ENCODE measurements at places on chromosomes 4 and X.

DNA sequence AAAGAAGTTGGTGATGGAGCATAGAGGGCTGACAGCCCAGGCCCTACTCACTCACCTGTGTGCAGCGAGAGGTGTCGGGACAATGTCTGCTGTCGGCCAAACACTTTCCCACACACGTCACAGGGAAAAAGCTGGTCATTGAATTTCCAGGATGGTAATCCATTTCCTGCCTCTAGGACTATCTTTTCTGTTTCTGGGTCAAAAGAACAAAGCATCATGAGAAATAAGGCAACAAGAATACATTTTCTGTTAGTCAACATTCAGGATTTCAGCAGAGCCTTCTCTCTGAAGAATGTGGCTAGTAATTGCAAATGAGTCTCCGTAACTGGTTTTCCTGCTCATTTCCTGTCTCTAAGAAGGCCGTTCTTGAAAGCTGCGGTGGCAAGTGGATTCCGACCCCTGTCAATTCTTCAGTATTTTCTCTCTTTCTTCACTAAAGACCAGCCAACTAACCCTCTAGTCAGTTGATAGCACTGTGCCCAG lies 99.4 kb downstream of the C4orf51 start:
- peak; percentile 4 for DNase-seq

DNA sequence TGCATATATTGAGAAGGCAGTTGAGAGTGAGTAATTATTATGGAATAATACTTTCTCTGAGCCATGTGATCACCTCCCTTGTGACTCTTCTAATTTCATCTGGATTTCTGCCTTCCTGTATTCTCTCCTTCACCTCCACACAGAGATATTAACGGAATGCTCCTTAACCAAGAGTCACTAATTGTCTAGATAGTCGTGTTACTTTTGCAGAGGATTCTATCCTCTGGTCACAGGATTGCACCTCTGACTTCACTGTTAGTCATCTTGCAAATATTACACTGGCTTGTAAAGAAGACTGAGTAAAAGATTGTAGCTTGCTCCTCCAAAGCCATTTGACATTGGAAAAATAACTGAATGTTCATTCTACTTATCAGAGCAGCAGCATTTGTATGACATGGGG lies 160.9 kb downstream of the SH2D1A start:
- peak; percentile 34 for DNase-seq

DNA sequence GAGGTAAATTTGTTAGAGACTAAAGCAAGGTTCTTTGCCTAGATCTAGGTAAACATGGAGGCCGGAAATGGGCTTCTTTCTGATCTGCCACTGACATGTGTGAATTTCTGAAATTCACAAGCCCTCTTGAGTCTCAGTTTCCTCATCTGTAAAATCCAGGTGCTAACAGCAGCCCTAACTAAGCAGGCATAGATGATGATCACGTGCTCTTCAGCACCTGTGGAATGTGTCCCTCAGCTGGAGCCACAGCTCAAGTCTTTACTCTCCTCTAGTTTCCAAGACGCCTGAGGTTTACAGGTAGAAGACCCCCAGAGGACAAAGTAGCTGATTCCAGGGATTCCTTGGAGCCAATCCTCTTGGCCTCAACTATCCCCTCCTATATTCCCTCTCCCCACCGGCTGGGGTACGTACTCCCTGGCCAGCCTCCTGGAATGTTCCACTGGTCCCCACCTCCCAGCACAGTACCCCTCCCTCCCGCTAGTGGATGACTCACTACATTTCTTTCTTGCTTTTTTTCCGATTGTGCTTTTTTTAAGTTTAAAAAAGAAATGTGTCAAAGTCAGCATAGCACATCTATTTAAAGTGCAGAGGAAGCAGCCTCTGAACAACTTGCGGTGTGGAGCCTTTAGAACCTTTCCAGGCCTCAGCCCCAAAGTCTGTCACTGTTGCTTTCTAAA lies 98.4 kb downstream of the PHKA2 start:
- no peak for DNase-seq

- DNase-seq = no peak
Measured at GRCh38 chr4:38666766-38667084, 2.7 kb downstream of the KLF3 start.

DNA sequence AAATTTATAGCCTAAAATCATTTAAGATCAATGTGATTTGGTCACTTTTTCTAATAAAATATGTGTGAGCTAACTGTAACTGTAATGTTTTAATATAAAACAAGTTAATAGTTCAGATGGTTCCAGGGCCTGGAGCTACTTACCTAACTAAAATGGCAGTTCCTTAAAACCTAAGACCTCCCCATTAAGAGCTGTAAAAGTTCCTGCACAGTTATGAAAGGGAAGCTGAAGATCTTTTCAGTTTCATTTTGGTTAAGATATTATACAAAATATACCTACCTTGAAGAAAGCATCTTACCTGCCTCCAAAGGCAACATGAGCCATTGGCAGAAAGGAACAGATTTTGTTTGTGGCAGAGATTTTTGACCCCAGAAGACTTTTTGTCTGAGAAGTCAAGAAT lies 30.1 kb downstream of the HPF1 start:
- no peak for DNase-seq

GRCh38 chrX:77743720-77744119 lies 42.3 kb downstream of the ATRX start:
- DNase-seq = no peak

- no peak for DNase-seq
Measured at GRCh38 chr4:52588097-52588496, 71.0 kb downstream of the USP46 start.

DNA sequence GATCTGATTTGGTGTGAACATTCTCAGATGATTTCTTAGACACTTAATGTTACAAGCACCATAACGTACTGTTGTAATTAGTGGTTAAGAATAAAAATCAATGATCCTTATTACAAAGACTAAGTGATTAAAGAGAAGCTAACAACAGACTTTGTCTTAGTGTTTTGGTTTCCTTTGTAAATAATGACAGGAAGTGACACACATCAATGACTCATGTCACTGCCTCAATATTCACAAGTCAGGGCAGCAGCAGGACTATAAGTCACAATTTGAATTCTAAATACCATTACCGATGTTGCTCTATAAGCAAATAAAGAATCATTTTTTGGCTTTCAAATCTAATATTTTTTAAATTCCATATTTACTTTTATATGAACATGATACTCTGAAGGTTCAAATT lies 115.8 kb upstream of the FAT4 start:
- no peak for DNase-seq

GRCh38 chrX:68710870-68711576 lies 63.6 kb downstream of the STARD8 start:
- no peak for DNase-seq

GRCh38 chrX:145803508-145803907 lies 14.1 kb upstream of the SLITRK2 start:
- DNase-seq = no peak

- DNase-seq = no peak
Measured at GRCh38 chr4:17939054-17939453, 82.5 kb downstream of the LCORL start.

- DNase-seq = no peak
Measured at GRCh38 chrX:38400389-38400910, 48.0 kb downstream of the OTC start.

DNA sequence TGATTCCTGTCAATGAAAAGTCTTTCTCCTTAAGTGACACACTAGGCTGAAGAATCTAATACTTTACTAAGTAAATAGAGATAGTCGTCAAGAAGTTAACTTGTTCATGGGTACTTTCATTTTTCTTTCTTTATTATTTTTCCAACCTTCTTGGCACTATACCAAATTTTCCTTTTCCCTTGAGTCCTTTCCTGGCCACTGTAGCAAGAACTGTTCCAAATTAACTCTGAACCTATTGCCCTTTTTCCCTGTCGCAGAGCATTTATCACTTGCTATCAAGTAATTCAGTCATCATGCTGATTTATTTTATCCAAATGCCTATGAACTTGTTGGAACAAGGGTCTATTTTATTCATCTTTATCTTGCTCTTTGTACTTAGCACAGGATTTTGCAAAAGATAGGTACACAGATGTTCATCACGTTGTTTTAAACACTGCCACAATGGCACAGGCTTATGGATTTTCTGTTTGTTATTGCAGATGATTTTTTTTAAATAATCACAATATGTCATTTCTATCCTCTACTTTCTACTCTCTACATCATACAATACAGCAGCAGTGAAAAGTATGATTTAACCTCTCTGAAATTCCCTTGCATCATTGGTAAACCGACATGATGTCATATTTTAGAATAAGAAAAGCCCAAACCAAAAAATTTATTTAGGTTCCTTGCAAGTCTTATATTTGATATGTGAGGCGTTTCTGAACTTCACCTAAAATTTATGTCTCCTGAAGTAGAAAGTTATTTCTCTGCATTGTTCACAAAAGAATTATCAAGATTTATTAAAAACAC lies 2352.3 kb downstream of the PCDH7 start:
- DNase-seq = no peak

- no peak for DNase-seq
Measured at GRCh38 chr4:3387154-3387942, 54.4 kb upstream of the HGFAC start.

- DNase-seq = no peak
Measured at GRCh38 chr4:185623444-185624258, 88.3 kb upstream of the PDLIM3 start.

DNA sequence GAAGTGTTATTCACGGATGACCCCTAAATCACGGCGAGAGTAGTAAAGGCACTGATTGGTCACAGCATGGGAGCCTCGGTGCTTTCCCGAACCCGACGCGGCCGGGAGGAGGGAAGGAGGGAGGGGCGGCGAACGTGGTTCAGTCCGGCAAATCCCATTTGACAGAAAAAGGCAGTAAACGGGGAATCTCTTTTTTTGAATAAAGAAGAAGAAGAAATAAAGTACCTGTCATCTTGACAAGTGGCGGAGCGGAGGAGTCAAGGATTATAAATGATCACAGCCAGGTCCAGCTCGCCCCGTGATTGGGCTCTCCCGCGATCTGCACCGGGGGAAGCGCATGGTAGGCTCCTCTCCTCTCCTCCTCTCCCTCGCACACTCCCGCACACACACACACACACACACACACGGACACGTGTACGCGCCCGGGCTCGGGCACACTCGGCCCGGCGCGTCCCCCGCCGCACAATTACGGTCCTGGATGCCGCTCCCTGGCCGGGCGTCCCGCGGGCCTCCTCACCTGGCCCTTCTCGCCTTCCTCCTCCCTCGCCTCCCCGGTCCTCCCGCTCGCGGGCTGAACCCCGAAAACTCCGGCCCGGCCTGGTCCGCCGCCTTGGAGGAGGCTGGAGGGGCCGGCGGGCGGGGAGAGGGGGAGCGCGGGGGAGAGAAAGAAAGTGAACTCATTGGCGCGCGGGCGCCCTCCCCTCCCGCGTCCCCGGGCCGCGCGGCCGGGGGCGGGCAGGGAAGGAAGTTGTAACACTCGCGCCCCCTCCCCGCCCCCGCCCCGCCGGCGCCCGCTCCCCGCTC lies 99.2 kb upstream of the TENM3 start:
- DNase-seq = peak; percentile 44

DNA sequence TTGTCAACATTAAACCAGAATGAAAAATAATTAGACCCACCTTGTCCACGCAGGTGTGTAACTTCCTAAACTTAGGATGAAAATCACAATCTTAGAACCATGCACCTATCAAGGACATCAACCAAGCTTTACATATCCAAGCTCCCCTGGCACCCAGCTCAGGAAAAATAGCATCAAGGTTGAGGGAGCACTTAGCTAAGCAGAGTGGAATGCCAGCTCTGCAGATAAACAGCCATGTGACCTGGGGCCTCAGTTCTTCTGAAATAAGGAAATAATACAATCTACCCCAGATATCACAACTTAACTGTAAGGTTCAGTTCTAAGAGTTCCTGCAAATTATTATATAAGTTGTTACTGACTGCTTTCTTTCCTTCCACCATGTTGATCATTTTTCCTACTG lies 64.7 kb downstream of the DHX15 start:
- no peak for DNase-seq

DNA sequence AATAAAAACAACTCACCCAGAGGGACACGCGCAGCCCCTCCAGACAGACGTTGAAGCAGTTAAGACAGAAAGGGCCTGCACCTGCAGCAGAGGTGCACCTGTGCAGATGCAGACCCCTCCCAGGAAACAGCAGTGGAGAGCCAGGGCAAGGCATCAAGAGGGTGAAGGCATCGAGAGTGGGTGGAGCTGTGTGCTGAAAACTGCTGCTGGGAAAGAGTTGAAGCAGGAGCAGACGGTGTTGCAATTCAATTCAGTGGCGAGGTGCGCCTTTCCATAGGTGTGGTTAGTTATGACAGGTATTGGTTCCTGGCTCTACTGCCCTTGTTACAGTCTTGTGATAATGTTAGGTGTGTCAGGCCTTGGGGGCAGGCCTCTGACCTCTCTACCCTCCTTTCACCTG lies 16.7 kb downstream of the LETM1 start:
- no peak for DNase-seq

DNA sequence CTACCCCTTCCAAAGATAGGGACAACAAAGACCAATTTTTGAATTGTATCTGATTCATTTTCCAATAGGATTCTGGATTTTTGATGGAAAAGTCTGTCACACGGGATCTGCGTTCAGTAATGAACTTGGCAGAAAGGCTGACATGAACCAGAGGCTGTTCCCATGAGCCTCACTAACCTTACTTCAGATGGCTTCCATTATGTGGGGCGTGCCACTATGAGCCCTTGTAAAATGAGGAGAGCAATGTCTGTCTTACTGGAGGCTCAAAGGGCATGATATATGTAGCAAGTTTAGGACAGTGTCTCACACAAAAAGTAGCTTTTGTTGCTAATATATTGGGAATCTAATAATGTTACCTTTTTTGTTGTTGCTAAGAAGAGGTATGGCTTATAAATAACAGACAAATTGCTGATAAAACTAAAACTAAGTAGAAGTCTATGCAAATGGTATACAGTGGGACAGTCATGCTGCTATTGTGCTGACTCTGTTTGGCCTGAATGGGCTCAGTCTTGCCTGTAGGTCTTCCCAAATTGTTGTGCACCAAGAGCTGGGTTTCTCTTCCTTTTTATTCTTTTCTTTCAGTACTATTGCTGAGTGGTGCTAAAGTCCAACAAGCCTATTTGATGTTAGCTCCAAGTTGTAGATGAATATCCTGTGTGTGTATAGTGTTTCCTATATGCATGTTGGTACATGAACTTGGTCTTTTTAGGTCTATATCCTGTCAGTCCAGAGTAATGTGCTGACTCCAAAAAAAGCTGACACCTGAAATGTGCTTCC lies 132.1 kb downstream of the SPRY1 start:
- DNase-seq = no peak

DNA sequence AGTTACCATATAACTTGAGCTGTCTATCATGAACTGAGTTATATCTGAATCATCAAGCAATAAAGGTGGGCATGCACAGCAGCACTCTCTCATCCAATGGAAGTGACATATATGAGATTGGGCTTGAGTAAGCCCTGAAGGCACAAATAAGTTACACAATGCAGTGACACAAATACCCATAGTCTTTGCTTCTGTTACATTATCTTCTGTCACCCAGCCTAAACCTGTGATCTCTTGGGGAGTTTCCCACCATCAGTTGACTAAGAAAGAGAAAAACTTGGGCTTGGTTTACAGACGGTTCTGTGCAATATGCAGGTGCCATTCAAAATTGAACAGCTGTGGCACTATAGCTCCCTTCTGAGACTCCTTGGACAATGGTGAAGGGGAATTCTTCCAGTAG lies 138.8 kb upstream of the IL15 start:
- DNase-seq = no peak

- no peak for DNase-seq
Measured at GRCh38 chrX:110683925-110684324, 111.7 kb downstream of the CHRDL1 start.
